ENCODE measurements at places on chromosomes 3 and 15. TPM values are rescaled to one million over a fixed set of nuclear protein-coding genes. Genes with fewer than 3 reads are reported as not detected.

The DPPA2 gene
- not detected for total RNA-seq

GRCh38 chr15:74391582-74392450 is 24.4 kb upstream of the CYP11A1 start:
- no peak for DNase-seq

The MITF gene
- not detected for total RNA-seq

The SCAANT1 gene
- not detected for total RNA-seq

DNA sequence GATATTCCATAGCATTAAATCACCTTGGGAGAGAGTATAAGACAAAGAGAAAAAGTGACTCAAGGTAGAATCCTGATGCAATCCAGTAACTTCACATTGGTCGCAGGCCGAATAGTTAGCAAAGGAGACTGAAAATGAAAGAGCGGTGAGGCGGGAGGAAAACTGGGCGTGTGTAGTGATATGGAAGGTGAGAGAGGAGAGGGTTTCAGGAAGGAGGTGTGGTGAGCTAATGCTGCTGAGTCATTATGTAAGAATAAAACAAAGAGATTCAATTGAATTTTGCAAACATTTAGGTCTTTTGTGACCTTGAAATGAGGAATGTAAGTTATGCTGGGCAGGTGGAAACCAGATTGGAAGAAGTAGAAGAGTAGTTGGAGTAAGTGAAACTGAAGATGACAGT is 235.3 kb downstream of the C3orf38 start:
- no peak for DNase-seq

- DNase-seq, result peak; percentile 12
Measured at GRCh38 chr15:72554471-72555425, 80.6 kb downstream of the ARIH1 start.

The ANKRD63 gene
- total RNA-seq, result 0.17 TPM

- DNase-seq, result no peak
Measured at GRCh38 chr3:23490459-23490858, 287.3 kb downstream of the UBE2E2 start.

- no peak for DNase-seq
Measured at GRCh38 chr3:83953417-83954089, 1005.2 kb upstream of the CADM2 start.

DNA sequence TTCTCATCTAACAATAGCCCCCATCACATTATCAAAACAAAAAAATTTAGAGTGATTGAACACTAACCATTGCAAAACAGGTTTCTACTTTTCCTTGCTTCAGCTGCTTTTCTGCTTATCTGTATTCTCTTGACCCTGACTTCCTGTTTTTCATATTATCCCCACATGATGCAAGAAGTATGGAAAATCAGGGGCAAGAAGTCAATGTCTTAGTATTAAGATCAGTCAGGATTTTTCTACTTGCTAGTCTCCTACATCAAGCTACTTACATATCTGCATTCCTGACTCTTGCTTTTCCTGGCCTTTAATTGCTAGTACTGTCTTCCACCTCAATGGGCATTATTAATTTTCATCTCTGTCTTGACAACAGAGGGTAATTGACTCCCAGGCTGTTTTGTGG is 300.2 kb downstream of the OTOL1 start:
- DNase-seq, result no peak

The SAXO2 gene
- total RNA-seq, result 14.3 TPM

The PSTPIP1 gene
- total RNA-seq, result 176 TPM

The ACTL6A gene
- 88.7 TPM for total RNA-seq

- no peak for DNase-seq
Measured at GRCh38 chr3:8875836-8876235, 87.4 kb downstream of the RAD18 start.

GRCh38 chr3:9731206-9732079 is at the start of gene BRPF1:
TSS of gene BRPF1 (plus strand) at chr3:9731735. CDS start at chr3:9734141, 2,406 bp downstream.
- peak; percentile 99 for DNase-seq

DNA sequence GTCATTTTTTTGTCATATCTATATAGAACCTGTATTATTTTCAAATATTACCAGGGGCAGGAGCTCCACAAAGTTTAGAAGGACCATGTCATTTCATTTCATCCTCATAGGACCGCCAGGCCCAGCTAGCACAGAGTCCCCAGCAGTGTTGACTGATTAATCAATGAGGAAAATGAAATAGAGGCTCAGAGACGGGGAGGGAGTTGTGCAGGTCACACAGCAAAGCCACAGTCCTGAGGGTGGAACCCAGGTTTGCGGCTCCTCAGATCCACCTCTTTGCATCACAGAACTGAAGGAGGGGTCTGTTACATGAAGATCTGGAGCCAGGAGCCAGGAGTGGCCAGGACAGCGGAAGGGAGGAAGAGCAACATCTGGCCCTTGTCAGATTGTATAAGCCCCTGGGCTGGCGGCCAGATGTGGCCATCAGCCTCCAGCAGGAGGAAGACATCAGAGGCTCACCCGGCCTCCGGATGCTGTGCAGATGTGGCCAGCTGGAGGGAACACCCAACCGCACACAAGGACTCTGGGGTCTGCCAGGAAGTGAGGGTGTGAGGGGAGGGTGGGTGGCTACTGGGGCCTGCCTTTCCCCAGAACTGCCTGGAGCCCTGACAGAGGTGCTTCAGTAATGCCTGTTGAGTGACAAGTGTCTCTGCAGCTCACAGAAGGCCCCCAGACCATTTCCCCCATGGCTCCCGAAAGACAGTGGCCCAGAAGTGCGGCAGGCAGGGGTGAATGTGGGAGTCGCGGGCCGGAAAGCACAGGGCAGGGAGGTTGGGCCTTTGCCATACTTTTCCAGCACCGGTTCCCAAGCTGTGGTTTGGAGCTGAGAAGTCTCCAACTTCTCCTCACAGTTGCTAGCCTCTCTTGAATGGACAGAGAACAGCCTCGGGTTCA is 21.3 kb downstream of the EFCC1 start:
- DNase-seq, result no peak

DNA sequence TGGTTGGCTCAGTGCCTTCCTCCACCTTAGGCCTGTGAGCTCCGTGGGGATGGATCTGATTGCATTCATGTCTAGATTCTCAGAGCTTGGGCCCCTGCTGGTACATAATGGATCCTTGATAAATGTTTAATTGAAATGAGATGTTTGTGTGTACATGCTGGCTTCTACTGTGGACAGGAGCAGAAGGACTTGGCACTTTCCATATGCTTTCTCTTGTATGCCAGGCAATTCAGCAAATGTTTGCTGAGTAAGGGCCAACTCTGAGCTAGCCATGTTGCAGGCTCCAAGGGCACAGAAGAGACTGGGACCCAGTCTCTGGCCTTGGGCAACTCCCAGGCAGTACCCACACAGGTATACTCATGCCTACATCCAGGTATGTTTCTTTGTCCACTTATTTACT is 67.0 kb downstream of the RAB11A start:
- DNase-seq, result no peak

DNA sequence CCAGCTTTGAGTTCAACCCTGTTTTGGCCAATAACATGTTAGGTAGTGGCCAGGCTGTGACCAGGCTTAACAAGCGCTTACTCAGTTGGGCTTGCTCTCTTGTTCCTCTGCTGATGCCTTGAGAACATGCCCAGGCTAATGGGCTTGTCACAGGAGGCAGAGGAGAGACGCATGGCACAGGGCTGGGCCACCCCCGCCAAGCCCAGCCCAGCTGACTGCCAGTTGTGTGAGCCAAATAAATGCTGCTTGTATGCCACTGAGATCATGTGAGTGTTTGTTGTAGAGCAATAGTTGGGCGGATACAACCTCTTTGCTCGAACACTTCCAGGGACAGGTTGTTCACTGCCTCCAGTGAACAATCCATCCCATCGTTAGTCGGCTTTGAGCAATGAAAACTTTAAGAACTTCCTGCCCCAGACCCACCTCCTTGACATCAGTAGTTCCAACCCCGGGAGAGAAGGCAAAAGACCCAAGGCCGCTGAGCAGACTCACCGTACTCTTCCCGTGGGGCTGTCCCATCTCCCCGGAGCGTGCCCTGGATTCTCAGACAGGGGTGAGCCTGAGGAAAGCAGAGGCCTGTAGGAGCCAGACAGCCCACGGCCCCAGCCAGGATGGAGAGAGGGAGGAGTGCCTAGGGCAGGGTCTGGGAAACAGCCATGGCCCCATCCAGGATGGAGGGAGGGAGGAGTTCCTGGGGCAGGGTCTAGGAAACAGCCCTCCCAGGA is 4.1 kb downstream of the PLA2G4F start:
- DNase-seq, result no peak

- no peak for DNase-seq
Measured at GRCh38 chr3:78963771-78964170, 804.0 kb downstream of the ROBO1 start.

The AHSG gene
- total RNA-seq, result not detected

DNA sequence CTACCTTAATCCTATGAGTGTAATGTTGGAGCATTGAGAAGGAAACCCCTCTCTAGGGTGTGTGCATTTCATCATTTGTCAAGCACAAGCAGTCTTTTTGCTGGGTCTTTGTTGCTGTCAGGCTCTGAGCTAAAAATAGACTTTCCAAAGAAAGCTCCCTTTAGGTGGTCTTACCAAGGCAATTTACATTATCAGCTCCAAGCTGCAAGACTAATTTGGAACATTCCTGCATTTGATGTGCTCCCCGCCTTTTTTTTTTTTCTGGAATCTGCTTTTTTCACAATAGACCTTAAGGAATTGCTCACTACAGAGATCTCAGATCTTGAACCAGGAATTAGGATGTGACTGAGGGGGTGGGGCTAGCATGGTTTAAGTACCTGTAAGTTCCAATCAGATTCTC is 60.6 kb upstream of the STAC start:
- no peak for DNase-seq

DNA sequence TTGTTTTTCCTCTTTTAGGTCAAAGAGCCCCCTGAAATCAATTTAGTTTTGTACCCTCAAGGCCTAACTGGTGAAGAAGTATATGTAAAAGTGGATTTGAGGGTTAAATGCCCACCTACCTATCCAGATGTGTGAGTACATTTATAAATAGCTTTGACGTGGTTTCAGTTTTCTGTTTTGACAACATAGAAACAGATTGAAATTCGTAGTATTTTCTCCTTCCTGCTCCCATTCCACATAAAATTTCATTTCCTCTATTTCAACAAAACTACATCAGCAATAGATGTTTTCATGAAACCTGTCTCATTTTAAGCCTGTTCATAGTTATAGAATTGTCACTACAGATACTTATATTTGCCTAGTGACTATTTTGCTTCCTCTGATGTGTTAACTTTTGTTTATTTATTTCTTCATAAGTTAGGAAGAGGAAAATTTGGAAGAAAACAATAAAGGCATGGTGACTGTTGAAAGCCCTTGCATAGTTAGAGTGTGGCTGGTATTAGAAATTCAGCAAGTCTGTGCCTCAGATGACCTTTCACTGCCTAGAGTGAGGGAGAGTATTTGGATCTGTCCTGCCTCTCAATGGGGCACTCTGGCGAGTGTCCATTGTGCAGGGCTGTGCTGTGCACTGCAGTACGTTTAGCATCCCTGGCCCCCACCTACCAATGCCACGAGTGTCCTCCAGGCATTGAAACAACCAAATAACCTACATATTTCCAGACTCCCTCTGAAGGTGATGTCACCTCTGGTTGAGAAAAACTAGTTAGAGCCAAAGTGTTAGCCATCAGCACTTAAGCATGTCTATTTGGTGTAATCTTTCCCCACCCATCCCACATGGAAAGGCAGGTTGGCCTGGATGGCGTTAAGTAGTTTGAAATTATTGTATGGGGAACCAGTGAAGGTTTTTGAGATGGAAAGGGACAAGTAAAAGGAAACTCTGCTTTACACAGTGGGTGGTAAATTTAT is 5.9 kb downstream of the EIF2AK4 start:
- DNase-seq, result no peak

The SLC6A11 gene
- not detected for total RNA-seq

- no peak for DNase-seq
Measured at GRCh38 chr3:25652921-25653320, 11.8 kb downstream of the TOP2B start.

The ANKUB1 gene
- total RNA-seq, result not detected

The FAM3D gene
- total RNA-seq, result not detected

DNA sequence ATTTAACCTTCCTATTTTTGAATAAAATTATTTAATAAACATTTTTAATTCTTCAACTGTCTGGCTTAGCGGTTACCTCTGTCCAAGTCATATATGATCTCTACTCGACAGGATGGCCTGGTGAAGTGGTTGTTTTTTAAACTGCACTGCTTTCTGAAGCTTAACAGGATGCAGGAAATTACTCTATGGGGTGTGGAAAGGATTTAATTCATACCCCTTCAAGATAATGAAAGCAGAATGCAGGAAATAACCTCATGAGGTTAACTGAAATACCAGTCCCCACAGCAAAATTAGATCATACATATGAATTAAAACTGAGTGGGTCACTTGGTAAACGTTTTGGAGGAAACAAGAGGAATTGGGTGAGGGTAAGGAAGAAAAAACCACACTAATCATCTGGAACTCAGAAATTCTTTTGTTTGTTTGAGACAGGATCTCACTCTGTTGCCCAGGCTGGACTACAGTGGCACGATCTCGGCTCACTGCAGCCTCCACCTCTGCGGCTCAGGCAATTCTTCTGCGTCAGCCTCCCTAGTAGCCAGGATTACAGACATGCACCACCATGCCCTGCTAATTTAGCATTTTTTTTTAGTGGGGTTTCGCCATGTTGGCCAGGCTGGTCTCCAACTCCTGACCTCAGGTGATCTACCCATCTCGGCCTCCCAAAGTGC is 50.1 kb downstream of the LYSMD4 start:
- DNase-seq, result peak; percentile 36

The IMPG2 gene
- 0.50 TPM for total RNA-seq

Measured in activated CD4-positive, alpha-beta T cell treated with anti-CD3 and anti-CD28 coated beads, Interleukin-2, amount 10 ng/mL, durations not matched to agents 7 days and 5 days (primary cell).